DMS79 treated with DMSO at 0.1 percent for 48 hours (cell line): ENCODE measurements at places on chromosomes 1 and 21.
A peak's percentile ranks its signal among the peaks of the same experiment; 100 is the strongest.

GRCh38 chr21:17793246-17794123, 25.7 kb downstream of the C21orf91 start:
- DNase-seq = no peak

DNA sequence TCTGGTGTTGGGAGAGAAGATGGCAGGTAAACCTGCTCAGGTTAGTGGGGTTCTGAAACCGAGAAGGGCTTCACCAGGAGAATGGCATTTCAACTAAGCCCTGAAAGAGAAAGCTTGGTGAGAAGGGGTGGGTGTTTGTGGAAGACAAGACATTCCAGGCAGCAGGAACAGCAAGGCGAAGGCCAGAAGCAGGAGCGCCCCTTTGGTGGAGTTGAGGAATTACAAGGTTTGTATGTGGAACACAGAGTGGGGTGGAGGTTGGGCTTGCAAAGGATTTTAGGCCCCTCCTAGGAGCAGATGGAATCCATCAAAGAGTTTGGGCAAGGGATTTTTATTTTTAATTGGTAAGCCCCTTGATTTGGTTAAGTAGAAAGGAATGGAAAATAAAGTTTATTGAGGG, 24.8 kb upstream of the ELOA start:
- no peak for DNase-seq

DNA sequence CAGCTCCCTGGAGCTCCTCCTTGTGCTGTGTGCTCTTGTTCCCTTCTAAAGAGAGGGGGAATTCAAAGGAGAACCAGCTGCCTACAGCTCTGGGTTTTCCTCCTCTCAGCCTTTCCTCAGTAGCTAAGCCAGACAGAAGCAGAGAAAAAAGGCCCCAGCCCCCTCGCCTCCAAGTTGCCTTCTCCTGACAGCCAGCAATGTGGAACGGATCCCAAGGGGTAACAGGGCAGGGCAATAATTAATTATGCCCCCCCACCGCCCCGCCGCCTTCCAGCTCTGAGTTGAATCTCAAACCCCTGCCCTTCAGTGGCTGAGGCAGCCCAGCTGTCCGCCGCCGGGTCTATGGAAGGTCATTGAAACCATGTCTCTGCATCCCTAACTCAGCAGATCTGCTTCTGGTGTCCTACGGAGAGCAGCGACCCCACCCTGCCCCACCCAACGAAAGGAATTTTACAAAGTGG, 69.0 kb upstream of the GOLT1A start:
- no peak for DNase-seq

DNA sequence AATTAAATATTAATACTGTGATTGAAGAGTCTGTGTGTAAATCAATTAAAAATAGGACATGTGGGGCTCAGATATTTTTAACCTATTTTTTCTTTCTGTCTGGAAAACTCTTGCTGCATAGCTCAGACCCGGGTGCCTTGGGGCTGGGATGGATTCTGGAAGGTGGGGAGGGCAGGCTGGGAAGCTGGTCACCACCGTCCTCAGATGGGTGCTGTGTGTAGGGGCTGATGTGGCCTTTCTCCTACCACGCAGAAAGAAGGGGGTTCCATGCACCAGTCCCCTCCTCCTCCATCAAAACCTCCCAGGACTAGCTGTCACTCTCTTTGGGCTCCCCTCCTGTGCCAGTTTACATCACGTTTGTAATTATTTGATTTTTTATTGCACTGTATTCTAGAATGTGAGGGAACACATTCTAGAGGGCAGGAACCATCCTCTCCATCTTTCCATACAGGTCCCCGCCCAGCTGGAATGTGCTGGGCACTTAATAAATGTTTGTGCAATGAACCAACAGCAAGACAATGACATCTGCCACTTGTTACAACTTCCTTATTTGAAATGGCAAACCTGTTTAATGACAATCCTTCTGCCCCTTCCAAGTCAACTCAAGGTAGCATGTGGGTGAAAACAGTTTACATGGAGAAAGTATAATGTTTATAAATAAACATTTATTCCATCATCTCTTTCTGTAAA, 104.3 kb downstream of the EDEM3 start:
- DNase-seq = no peak

DNA sequence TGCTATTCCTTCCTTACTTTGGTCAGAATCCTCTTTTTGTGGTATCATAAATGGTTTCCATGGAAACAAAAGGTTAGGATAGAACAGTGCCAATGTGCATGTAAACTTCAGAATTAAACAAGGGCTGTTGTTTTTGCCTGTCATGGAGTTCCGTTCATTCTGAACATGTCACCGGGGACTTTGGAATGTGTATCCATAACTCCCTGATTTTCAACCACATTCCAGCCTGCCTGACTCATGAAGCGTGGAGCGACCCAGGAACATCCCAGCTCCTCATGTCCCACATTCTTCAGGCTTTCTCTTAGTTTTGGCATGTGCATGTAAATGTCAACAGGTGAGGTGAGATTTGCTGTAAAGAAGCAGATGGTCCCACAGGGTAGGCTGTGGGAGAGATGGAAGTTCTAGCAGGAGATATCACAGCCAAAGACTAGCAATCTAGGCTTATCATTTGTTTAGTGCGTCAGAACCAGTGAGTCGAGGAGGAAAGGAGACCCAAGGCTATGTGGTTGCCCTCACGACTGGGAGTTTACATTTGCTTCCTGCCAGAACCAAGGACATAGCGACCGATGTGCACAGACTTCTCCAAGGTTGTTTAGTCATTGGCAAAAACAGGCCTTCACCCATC, 23.0 kb upstream of the DNAJC11 start:
- no peak for DNase-seq

- DNase-seq = no peak
Measured at GRCh38 chr1:81142099-81142826, 658.5 kb upstream of the ADGRL2 start.

- no peak for DNase-seq
Measured at GRCh38 chr1:41894808-41895483, 23.8 kb downstream of the HIVEP3 start.

DNA sequence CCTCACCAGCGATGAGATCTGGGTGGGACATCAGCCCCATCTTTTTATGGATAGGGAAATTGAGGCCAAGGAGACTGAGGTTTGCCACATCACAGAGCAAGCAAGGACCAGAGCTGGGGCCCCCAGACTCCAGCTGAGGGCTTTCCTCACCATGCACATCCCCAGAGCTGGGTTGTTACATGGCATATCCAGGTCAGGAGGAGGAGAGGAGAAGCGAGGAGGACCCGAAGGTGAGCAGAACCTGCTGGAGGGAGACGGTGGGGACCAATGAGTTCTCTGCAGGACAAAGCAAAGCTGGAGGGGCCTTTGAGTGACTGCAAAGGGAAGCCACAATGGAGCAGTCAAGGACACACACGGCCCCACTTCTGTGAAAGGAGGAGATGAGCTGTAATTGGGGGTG, 255.5 kb upstream of the CSF3R start:
- DNase-seq = no peak

GRCh38 chr1:198316546-198317100, 159.8 kb downstream of the NEK7 start:
- no peak for DNase-seq

- no peak for DNase-seq
Measured at GRCh38 chr21:36166705-36167104, 10.1 kb downstream of the DOP1B start.

GRCh38 chr1:234988155-234988517, 140.5 kb downstream of the TOMM20 start:
- DNase-seq = no peak

GRCh38 chr1:186139701-186140100, 235.4 kb downstream of the TPR start:
- DNase-seq = no peak

DNA sequence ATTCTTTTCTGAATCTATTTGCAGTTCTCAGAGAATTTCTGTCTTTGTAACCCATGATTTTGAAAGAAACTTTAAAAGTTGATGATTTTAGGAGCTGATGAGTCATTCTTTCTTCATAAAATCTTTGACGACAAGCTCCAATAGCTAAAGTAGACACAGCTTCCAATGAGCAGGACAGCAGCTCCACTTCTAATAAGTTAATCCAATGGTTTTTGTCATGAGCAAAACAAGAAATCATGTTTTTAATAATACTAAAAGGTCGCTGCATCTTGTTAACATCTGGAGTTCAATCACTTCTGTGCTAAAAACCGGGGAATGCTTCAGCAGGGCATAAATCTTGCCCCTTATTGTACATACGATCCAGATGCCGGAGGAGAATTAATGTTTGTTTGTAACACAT, 48.9 kb upstream of the GORAB start:
- no peak for DNase-seq

GRCh38 chr21:15763359-15763758, 33.6 kb downstream of the USP25 start:
- no peak for DNase-seq

GRCh38 chr1:168288311-168289052, 7.8 kb downstream of the TBX19 start:
- no peak for DNase-seq

- DNase-seq = no peak
Measured at GRCh38 chr1:37998913-37999429, 6.3 kb downstream of the FHL3 start.

GRCh38 chr1:233482388-233482787, 131.5 kb upstream of the KCNK1 start:
- DNase-seq = no peak

DNA sequence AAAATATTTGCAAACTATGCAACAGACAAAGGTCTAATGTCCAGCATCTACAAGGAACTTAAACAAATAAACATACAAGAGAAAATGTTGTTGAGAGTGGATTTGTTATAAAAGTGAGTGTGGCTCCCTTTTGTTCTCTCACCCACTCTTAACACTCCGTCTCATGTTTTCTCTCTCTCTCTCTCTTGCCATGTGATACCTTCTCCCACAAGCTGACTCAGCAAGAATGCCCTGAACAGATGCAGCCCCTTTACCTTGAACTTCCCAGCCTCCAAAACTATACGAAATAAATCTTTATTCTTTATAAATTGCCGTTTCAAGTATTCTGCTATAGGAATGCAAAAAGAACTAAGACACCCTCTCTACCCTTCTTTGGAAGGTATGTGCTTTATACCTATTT, 234.1 kb downstream of the ADGRL2 start:
- DNase-seq = no peak

GRCh38 chr1:92877081-92877711, 45.4 kb downstream of the RPL5 start:
- no peak for DNase-seq

- DNase-seq = no peak
Measured at GRCh38 chr1:89904219-89904980, 83.6 kb downstream of the LRRC8D start.

DNA sequence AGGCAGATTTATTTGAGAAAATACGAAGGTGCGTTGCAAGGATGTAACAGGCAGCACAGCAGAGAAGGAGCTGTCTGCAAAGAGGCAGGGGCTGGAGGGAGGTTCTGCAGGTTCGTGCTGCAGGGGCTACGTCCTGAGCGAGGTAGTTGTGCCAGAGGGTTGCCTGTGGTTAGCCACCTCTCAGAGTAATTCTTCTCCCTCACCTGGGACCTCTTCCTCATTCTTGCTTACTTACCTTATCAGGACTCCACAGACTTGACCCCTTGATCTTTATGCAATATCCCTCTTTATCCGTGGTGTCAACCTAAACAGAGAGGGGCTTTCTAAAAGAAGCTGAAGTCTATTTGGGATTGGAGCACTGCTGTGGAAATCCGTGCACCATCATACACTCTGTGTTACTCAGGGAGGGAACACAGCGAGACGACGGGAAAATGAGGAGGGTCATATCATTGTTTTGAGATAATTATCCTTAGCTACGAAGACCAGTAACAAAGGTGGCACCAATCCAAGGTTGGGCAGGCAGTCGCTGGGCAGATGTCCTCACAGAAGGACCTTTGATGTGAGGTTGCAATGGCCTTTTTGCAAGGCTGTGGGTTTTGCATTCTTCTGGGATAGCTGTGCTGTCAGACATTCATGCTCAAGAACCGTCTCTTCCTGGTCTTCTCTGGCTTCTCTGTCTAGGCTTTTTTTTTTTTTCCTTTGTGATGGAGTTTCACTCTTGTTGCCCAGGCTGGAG, 82.8 kb downstream of the WDR4 start:
- no peak for DNase-seq

- no peak for DNase-seq
Measured at GRCh38 chr1:91374086-91374485, 30.6 kb downstream of the HFM1 start.

- DNase-seq = no peak
Measured at GRCh38 chr1:27548858-27549719, 54.9 kb downstream of the AHDC1 start.

DNA sequence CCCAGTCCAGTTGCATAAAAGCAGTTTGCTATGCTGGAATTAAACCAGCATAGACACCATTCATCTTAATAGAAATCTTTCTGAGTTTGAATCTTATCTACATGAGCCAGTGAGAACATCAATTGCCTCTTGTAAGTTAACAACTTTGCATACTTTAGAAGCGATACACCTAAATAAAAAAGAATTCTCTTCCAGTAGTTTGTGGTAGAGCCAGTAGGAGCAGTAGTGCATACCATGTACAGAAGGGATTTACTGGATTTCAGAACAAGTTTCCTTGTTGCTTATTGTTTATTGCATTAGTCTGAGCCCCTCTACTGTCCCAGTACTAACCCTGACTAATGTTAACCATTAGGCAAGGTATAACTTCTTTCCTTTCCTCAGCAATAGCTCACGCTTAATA, 313.1 kb downstream of the TGFB2 start:
- DNase-seq = no peak

GRCh38 chr1:17890815-17891191, 135.7 kb downstream of the ACTL8 start:
- DNase-seq = no peak

DNA sequence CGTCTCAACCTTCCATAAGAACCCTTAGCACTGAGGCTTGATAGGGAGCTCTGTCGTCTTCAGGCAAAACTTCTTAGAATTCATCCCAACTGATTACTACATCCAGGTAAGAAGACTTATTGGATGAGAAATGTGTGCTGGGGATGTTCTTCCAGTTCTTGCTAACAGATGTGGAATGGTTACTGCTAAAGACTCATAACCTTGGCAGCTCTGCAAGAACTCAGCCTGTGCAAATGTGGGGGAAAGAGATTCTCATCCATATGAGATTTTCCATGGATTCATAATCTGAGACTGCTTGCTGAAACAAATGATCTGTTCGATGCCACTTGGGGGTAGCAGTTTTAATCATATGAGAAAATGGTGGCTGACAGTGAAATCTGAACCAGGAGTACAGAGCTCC, 48.2 kb downstream of the NTPCR start:
- DNase-seq = no peak

- no peak for DNase-seq
Measured at GRCh38 chr1:224718470-224719053, 102.4 kb downstream of the CNIH3 start.

- DNase-seq = no peak
Measured at GRCh38 chr1:115251856-115252255, 86.2 kb downstream of the NGF start.

DNA sequence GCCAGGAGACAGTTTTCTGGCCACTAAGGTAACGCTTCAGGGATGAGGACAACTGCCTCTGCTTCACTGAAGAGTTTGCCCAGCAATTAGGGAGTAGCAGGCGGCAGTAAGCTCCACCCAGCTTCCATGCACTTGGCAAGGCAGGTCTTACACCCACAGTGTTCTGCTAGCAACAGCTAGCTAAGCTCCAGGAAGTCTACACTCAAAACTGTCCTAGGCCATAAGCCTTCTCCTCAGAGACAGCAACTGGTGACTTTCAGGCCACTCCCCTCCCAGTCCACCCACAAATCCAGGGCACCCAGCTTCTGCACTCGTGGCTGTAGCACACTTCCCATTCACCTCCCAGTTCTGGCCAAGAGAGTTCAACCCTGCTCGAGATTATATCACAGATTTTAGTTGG, 47.3 kb downstream of the KMO start:
- peak; percentile 11 for DNase-seq
